Sigmoid colon (tissue), 7 donors: ENCODE measurements at places on chromosomes 4 and X. TPM values are rescaled to one million over a fixed set of nuclear protein-coding genes. Genes with fewer than 3 reads are reported as not detected.

- no peak overlapping the region for H3K27ac ChIP-seq
- no peaks in the 10 kb centered on the region for H3K27me3 ChIP-seq
- no peaks in the 10 kb centered on the region for H3K36me3 ChIP-seq
- no peaks in the 10 kb centered on the region for H3K4me1 ChIP-seq
- no peak overlapping the region for H3K4me3 ChIP-seq
These were observed 143.7 kb downstream of the NEXMIF start for GRCh38 chrX:74781507-74782034.

GRCh38 chr4:112604589-112604988 is 32.1 kb downstream of the ZGRF1 start:
- peaks cover 10% of the 10 kb centered on the region for H3K36me3 ChIP-seq
- no peak overlapping the region for H3K27ac ChIP-seq
- no peaks in the 10 kb centered on the region for H3K4me1 ChIP-seq

DNA sequence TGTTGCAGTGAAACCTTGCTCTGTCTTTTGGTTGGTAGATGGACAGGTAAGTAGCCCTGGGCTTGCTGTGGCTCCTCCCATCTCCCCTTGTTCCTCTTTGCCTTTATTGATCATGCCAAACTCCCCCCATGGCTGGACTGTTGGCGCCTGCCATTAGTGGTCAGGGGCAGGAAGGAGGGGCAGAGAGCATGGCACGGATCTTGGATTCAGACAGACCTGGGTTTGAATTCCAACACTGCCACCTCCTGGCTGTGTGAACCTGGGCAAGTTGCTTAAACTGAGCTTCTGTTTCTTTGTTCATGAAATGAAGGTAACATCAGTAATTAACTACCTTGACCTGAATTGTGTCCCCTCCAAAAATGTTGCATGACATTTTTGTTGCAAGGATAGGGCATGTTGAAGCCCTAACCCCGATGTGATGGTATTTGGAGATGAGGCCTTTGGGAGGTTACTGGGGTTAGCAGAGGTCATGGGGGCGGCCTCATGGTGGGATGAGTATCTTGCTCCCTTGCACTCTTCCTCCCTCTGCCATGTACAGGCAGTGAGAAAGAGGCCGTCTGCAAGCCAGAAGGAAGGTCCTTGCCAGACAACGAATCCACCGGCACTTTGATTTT is 6.0 kb downstream of the SLC2A9 start:
- DNase-seq = no peak
- no peaks in the 10 kb centered on the region for H3K27me3 ChIP-seq
- H3K4me3 ChIP-seq = no peak overlapping the region
- no peak overlapping the region for H3K27ac ChIP-seq
- H3K36me3 ChIP-seq = no peaks in the 10 kb centered on the region

GRCh38 chr4:76198411-76199237 is 15.0 kb downstream of the SCARB2 start:
- peaks cover 89% of the 10 kb centered on the region for H3K4me1 ChIP-seq
- H3K4me3 ChIP-seq = no peak overlapping the region

DNA sequence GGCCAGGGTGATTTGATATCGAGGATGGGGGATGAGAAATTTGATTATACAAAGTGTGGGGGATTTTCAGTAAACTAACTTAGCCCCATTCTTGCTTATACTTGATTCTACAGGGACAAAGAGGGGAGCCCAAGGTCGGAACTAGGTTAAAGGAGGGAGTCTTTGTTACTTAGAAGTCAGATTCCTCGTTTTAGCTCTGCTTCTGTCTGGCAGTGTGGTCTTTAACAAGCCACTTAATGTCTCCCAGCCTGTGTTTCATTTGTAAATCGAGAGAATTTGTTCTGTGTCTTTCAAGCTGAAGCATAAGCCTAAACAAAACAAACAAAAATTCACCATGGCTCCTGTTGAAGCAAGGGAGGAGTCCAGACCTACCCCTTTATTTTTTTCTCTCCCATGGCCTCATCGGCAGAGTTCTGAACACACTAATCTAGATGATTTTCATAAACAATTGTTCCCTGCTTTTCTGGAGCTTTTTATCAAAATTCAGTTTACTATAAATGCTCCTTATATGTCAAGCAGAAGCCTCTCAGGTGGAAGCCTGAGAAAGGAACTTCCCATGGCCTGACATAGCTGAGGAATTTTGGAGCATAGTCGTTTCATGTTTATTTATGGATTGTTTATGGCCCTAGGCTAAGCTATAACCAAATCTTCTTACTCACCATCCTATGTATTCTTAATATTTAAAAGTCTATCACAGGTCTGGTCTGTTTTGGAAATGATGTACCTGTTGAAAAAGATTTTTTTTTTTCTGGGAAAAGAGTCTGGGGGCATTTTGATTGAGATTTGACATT is 62.6 kb upstream of the SYTL5 start:
- H3K27me3 ChIP-seq = no peaks in the 10 kb centered on the region
- no peak overlapping the region for H3K4me3 ChIP-seq
- no peak overlapping the region for H3K27ac ChIP-seq
- no peak for DNase-seq
- H3K36me3 ChIP-seq = no peaks in the 10 kb centered on the region

- H3K27me3 ChIP-seq = no peaks in the 10 kb centered on the region
- peaks cover 9% of the 10 kb centered on the region for H3K4me1 ChIP-seq
- DNase-seq = no peak
- no peak overlapping the region for H3K4me3 ChIP-seq
These were observed 161.2 kb downstream of the TENM3 start for GRCh38 chr4:182404376-182404775.

Gene XAGE1A
- not detected for total RNA-seq
